Activated CD4-positive, alpha-beta T cell treated with anti-CD3 and anti-CD28 coated beads, Interleukin-2, amount 10 ng/mL, durations not matched to agents 24 days and 14 days (primary cell): ENCODE measurements at places on chromosomes 6 and 20. TPM values are rescaled to one million over a fixed set of nuclear protein-coding genes. Genes with fewer than 3 reads are reported as not detected.

- no peak for DNase-seq
Measured at GRCh38 chr6:150897400-150897943, 32.0 kb downstream of the MTHFD1L start.

GRCh38 chr6:170205534-170206316 is 85.2 kb downstream of the DLL1 start:
- no peak for DNase-seq

GRCh38 chr6:2872423-2873358 is 30.4 kb downstream of the SERPINB9 start:
- DNase-seq = no peak

Gene OR2J3
- not detected in 2 replicates for total RNA-seq

DNA sequence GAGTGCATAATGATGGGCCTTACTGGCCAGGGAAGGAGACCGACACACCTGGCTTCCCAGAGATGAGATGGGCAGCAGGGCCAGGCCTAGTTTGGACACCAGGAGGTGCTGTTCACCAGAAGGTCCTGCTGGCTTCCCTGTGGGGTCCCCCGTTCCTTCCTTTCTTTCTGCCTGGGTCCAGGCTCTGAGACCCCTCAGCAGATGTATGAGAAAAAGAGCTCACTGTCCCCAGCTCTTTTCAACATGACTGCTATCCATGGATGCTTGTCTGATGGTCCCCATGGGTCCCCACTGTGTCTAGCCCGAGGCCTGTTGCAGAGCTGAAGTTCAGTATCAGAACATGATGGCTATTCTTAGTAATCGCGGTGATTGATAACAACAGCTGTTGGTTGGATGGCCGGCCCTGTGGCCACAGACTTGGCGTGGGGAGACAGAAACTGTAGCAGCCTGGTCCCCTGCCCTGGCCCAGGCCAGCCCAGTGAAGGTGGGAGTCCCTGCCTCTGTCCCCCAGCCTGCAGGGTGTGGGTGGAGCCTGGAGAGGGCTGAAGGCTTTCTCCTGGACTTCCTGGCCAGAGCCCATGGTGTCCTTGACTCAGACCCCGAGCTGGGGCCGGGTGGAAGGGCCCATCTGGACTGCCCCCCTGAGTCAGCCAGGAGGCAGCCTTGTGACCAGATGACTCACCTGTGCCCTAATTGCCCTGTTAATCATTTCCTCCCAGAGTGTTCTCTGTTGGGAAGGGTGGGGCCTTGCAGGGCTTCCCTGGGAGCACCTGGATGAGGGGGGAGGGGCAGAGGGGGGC is 9.9 kb upstream of the BAK1 start:
- peak; percentile 83 for DNase-seq

- no peak for DNase-seq
Measured at GRCh38 chr6:159676890-159677505, 16.0 kb downstream of the SOD2 start.

- no peak for DNase-seq
Measured at GRCh38 chr6:106253172-106253571, 72.4 kb downstream of the ATG5 start.

DNA sequence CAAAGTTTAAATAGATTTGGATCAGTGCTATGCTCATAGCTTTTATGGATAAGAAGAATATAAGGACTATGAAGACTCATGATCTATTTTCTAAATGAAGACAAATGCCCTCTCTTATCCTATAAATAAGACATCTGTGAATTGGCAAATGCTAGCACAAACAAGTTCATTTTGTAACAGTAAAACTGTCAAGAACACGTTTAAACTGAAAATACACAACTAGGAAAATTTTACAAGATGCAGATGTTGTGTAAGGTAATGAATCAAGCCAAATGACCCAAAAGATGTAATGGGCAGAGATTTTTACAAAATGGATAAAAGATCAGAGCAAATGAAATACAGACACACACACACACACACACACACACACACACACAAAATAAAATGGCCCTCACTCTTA is 180.5 kb downstream of the MOXD1 start:
- no peak for DNase-seq

DNA sequence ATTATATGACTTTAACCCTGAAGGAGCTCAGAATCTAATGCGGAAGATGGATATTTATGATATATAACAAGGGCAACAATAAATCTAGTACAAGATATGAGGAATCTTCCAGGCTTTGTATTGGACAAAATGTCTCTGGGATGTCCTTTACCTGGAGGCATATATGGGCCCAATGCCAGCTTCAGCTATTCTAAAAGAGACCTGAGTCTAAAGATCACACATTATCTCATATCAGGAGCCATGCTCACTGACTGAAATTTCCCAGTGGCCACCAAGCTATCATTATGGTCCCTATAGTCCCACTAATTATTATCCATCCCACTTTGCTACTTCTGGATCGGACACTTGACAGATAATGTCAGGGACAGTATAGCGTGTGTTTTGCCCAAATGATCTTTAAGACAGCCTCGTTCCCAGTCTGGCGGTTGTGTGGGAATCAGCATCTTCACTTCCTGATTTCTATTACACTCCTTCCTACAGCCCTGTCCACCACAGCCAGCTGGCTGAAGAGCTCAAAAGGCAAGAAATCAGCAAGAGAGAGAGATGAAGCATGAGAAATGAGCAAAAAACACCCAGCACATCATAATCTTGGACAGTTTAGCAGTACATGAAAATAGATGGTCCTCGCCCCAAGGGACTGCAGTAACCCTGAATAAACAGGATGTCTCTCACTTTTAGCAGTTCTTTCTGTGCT is 34.9 kb downstream of the KLHL31 start:
- no peak for DNase-seq

Gene TFAP2D
- total RNA-seq = not detected in 2 replicates

Gene PDYN
- total RNA-seq = not detected in 2 replicates

Gene TRDN
- not detected in 2 replicates for total RNA-seq

- DNase-seq = no peak
Measured at GRCh38 chr20:53216478-53216855, 244.3 kb downstream of the TSHZ2 start.

Gene LRRC73
- 0.14 and 0.51 TPM in 2 replicates for total RNA-seq

- DNase-seq = no peak
Measured at GRCh38 chr6:162964488-162965140, 236.8 kb downstream of the PACRG start.

Gene HTR1E
- not detected in 2 replicates for total RNA-seq

DNA sequence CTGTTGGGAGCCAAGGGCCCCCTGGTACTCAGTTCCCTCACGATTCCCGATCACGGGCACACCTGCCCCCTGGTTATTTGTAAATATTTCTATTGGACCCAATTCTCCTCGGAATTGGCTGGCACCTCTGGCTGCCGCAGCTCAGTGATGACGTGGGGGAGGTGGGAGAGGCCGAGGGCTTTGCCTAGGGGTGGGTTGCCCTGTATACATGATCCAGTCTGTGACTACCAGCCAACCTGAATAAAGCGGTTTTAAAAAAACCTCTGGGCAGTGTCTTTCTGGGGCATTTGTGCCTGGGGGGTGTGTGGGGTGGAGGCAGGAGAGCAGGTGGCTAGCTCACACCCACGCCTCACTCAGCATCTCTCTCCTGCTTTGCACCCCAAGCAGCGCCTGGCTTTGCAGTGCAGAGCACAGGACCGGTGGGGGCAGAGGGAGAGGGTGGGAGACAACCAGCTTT is 42.2 kb downstream of the VSTM2L start:
- no peak for DNase-seq

- no peak for DNase-seq
Measured at GRCh38 chr6:125262016-125263013, 39.5 kb downstream of the HDDC2 start.

GRCh38 chr6:54602591-54602990 is 244.0 kb upstream of the FAM83B start:
- DNase-seq = no peak

DNA sequence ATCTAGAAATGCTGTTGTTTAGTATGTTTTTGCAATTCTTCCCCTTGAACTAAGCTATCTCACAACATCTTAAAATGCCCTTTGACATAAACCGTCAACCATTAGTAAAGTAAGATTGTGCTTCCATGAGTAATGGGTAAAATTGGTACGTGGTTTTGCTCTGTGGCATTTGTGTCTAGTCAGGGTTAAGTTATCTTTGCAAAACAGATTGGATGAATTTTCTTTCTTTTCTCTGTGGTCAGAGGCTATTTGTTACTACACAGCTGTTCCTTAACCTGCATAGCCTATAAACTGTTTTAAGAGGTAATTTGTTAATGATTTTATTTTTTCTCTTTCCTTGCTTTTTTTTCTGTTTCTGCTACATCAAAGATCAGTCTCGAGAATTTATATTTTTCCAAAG is 75.4 kb downstream of the RPP40 start:
- DNase-seq = no peak

GRCh38 chr6:34147906-34148630 is 2.2 kb upstream of the GRM4 start:
- no peak for DNase-seq

GRCh38 chr20:50655311-50655880 is 35.9 kb downstream of the RIPOR3 start:
- DNase-seq = no peak

Gene HLA-DQA2
- 0.45 and 0.65 TPM in 2 replicates for total RNA-seq

GRCh38 chr20:64116016-64116415 is 8.7 kb upstream of the NPBWR2 start:
- peak; percentile 51 for DNase-seq

DNA sequence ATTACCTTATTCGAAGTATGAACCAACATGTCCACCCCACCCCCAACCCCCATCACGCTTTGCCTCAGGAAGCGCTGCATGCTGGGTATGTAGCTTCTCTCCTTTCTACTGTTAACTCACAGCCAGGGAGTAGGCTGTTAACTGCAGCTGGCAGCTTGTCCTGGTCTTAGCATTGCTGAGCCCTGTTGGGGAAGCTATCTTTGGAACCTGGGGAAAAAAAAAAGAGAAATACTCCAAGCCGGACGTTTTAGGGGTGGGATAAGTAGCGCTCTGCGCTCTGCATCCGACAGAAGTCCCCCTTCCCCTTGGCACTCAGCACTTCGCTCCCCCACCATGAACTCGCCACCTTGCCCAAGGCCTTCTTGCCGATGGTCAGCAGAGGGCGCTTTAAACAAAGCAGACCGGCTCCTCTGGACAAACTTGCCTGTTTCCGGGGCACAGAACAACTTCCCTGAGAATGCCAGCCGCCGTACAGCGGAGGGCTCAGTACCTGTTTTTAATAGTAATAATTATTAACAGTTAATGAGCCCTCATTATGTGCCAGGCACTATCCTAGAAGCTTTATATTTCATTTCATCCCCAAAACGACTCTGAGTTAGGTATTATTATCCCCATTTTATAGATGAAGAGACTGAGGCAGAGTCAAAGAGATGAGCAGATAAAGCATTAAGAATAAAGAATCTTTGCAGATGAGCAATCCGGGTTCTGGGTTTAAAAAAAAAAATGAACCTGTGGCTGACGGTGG is 35.2 kb upstream of the MDFI start:
- DNase-seq = peak; percentile 93

DNA sequence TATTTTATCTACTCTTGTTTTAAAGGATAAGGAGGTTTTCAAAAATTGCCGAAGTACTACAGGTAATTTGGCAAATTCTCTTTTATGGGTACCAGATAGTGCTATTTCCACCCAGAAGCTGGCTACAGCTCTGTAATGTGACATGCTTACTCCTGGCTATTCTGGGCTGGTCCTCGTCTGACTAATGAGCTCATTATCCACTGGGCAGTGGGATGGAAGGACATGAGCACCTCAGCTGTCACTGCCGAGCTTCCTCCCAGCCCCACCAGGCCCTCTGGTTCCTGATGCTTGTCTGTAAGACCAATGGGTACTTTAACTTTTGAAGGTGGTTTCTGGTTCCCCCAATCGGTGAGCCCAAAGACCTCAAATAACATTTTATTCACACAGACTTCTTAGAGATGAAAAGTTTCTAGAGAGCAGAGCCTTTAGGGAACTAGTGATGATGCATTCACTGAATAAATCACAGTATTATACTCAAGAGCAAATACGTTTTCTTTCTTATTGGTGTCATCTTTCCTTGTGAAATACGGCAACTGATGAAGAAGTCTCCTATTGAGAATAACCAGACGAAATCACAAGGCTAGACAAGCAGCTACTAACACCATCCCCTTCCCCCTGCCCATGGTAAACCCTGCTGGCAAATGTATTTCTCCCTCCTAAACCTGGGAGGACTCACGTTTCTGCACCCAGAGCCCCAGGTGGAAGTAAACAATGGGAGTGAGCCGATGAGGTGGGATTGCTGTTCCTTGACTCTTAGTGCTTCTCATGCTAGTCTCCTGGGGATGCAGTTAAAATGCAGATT is 80.8 kb downstream of the SLC22A3 start:
- no peak for DNase-seq

GRCh38 chr6:72631480-72631879 is 9.6 kb downstream of the KCNQ5 start:
- peak; percentile 25 for DNase-seq

- no peak for DNase-seq
Measured at GRCh38 chr20:41182296-41183212, 45.2 kb downstream of the PLCG1 start.

DNA sequence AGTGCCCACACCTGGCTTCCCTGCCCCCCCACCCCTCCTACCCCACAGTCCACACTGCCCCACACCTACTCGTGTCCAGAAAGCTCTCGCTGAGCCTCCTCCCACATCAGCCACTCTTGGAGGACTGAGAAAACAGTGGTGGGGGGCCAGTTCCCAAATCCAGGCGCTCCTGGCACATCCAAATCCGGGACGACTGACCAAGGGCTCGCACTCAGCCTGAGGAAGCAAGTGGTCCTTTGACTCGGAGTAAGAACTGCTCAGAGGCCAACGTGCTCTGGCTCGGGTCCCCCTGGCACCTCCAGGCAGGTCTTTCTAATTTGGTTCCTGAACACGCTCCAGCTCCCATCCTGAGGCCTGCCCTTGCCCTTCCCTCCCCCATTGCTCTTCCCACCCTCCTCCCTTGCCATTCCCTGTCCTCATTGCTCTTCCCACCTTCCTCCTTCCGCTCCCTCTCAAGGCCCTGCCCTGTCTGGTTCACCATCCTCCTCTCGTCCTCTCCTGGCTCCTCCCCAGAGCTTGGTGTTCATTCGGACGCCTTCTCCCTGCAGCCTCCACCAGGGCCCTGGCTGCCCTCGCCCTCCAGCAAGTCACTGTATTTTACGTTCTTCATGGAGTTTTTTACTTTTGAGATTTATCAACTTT is 83.6 kb downstream of the THBS2 start:
- no peak for DNase-seq

Gene NEURL2
- total RNA-seq = 2.0 and 2.4 TPM in 2 replicates

DNA sequence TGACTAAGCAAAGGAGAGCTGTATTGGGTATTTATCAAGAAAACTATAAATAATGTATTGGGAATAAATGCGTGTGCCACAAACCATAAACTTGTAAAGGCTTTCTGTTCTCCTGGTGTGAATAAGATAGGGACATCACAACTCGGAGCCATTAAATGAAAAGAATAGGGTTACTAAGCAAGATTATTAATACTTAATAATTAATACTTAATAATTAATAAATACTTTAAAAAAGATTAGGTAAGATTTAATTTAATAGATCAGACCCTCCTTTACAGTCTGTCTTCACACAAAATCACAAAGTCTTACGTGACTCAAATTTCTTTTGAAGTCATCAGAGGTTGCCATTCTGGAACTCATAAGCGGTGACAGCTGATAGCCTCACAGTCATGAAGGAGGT is 648.9 kb downstream of the PRKN start:
- DNase-seq = no peak

DNA sequence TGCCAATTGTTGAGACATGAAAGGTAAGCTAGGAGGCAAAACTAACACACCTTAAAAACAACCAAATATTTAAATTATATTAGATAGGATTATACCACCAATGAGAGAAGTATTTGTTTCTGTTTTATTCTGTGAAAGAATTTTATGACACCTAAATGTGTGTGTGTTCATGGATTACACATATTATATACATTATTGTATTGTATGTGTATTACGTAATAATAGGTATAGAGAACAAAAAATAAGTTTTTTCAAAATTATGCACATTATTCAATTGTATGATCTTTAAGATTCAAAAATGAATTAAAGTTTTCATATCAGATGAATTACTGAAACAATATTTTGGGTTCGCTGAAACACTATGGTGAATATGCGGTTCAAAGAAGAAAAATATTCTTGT is 84.3 kb upstream of the FABP7 start:
- DNase-seq = no peak
